Stimulated activated CD4-positive, alpha-beta T cell treated with anti-CD3 and anti-CD28 coated beads, Interleukin-2, amount 100 ng/mL, for 24 hours (primary cell): ENCODE measurements at places on chromosomes 1 and 21.

DNA sequence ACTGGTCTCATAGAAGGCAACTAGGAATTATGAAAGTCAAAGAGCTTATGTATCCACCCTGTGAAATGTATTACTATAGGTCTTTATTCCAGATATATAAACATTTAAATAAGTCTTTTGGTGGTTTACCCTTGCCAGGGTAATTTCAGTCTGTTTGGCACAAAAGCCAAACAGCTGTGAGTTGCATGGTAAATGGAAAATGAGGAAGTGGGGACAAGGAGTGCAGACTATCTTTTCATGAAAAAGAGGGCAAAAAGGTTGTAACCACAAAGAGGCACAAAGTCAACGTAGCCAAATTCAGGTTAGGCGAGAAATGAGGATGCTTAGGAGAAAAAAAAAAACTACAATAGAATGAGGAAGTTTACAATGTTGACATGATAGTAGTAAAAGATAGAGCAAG is 492.3 kb upstream of the PRMT6 start:
- DNase-seq, result no peak

DNA sequence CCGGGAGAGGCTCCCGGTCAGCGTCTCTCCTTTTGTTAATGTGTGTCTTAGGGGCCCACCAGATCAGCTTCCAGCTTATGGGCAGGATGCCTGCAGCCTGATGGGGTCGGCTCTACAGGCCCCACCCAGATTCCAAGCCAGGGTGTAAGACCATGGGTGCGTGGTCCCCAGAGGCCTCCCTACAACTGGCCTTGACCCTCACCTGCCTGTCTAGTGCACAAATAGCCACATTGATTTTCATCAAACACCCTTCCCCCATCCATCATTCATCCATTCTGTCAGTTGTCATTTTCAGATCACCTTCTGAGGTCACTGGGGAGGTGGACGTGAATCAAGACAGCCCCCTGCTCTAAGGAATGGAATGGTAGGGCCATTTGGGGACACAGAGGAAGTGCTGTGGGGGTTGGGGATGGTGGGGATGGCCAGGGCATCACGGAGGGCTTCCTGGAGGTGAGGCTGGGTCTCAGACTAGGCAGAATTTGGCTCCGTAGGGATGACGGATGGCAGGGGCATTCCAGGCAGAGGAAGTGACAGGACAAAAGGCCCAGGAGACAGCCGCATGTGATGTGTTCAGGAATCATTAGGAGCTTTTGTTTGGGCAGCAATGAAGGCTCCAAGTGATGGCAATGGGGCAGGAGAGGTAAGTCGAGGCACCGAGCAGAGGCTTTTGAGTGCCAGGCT is 118.8 kb downstream of the EPHB2 start:
- no peak for DNase-seq

- DNase-seq, result no peak
These were observed 1.5 kb downstream of the CELF3 start for GRCh38 chr1:151714820-151715725.

DNA sequence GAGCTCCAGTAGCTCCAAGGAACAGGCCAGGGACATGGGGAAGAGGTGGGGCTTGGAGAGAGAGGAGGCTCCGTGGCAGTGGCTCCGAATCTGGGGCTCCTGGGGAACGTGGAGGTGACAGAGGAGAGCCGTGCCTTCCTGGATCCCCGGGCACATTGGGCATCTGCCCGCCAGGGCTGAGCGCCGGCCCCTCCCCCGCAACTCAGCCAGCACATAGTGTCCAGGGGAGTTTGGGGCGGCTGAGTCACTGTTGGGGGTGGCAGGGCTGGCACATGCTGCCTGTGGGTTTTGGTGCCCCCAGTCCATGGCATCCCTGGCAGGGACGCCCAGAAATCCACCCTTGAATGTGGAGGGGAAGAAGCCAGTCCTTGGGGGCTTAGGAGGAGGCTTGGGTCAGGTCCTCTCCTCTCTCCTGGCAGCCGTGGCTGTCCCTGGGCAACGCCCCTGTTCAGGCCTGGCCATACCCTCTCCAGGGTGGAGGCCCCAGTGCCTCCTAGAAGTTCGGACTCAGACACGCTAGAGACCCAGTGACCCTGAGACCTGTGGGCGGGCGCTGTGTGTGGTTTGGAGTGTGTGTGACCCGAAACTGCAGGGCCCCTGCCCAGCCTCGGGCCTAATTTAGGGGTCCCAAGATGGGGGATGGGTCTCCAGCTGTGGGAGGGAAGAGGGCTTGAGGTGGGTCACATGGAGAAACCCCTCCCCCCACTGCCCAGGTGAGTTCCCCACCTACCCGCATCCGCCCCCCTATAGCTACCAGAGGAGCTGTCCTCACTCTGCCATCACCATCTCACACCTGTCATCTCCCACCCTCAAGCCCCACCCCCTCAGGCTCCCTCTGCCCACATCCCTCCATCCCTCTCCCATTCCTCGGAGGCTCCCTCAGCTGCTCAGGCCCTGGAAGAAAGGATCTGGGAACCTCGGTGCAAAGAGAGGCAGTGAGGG is 1.6 kb downstream of the HSPB7 start:
- DNase-seq, result no peak
